ENCODE measurements at places on chromosomes 6 and 20.

- no peak for DNase-seq
Measured at GRCh38 chr6:134903448-134903847, 46.5 kb downstream of the ALDH8A1 start.

GRCh38 chr6:166584853-166585429 lies 1.5 kb downstream of the RAMACL start:
- DNase-seq, result no peak

- DNase-seq, result peak; percentile 90
Measured at GRCh38 chr6:119147101-119148053, 68.9 kb upstream of the FAM184A start.

- no peak for DNase-seq
Measured at GRCh38 chr6:82781620-82782204, 283.9 kb downstream of the UBE3D start.

- DNase-seq, result peak; percentile 27
Measured at GRCh38 chr6:118896339-118897136, 2.6 kb downstream of the ASF1A start.

GRCh38 chr6:118709859-118710350 lies 58.5 kb upstream of the CEP85L start:
- no peak for DNase-seq

GRCh38 chr20:59618131-59618530 lies 13.8 kb downstream of the PHACTR3 start:
- no peak for DNase-seq

GRCh38 chr6:3715285-3715684 lies 36.2 kb downstream of the PXDC1 start:
- DNase-seq, result no peak

DNA sequence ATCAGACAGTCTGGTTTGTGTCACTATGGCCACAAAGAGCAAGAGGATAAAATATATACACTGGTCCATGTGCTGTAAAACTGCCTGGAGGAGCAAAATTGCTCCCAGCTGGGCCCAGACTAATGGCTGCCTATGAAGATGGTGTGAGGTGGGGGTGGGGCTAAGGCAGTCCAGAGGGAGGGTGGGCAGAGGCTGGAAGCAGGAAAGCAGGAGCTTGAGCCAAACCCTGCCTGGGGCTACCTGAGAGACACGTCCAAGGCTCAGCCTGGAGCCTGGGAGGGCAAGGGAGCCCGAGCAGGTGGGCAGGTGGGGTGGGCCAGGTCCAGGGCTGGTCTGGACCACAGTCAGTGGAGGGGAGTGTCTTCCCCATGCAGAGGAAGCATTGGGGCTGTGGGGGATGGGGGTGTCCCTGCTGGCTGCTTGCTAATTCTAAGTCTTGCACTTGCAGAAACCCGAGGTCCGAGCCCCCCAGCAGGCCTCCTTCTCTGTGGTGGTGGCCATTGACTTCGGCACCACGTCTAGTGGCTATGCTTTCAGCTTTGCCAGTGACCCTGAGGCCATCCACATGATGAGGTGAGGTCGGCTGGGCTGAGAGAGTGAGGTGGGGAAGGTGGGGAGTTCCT lies 9.5 kb downstream of the HSPA12B start:
- DNase-seq, result no peak

DNA sequence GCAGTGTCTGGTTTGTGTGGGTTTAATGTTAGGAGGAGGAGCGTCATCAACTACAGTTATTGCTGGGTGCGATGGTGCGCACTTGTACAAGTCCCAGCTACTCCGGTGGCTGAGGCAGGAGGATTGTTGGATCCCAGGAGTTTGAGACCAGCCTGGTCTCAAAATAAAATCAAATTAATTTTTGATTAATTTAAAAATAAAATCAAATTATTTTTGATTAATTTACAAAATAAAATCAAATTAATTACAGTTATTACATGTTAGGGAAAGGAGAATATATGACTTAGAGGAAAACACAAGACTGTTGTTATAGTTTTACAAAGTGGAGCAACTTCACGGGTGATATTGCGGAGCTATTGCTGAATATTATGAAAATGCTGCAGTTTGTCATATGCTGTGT lies 34.7 kb upstream of the ADGRF5 start:
- no peak for DNase-seq

DNA sequence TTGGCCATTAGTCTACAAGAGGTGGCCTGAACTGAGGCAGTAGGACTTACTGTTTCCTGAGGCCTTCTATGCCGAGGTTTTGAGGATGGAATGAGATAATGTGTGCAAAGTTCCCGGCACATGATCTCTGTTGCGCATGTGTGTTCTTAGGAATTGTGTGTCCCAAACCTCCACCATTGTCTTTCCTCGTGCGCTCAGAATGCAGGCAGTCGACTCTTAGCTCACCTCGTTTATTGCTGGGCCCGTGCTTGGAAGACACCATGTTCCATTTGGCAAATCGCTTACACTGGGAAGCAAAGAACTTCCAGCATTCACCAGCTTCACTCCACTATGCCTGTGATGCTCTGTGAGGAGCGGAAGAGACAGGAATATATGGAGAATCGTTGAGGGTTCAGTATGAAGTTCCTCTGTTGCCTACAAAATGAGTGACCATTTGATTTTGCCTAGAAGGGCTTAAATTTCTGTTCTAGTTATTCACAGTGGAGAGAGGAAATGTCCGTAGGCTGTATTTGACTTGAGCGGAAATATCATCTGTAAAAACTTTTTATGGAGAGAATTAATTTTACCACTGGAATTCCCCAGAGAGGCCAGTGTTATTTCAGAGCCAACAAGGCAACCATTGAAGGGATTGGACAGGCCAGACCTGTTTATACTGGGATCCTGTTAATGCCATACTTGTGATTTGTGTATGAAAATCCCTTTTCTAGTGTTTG lies 75.7 kb upstream of the CLDN20 start:
- no peak for DNase-seq

Measured in SIG-M5 (cell line).